Motor neuron (in vitro differentiated cells): ENCODE measurements at places on chromosomes 5 and 9.
A peak's percentile ranks its signal among the peaks of the same experiment; 100 is the strongest.

DNA sequence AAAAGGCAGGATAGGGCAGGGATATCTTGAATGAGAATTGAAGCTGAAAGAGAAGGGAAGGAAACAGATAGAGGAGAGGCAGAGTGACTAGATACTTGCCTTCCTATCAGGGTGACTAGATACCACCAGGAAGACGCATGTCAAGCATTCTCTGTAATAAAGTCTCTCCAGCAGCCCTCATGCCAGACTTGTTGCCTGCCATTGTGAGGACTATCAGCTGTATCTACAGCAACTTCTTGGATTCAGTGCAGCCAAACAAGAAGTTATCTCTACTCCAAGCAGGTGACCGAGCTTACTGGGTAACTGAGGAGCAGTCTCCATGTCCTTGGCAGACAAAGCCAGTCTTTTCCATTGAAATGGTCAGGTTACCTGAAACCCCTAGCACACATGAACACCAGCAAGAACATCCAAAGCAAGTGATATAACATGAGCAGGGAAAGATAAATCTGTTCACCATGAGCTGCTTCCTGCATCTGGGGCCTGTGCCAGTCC is 9.3 kb downstream of the SH3RF2 start:
- no peak for ATAC-seq

- ATAC-seq = no peak
These were observed 39.4 kb downstream of the ALG2 start for GRCh38 chr9:99182356-99182755.

GRCh38 chr9:108443741-108444140 is 412.0 kb downstream of the ACTL7B start:
- ATAC-seq = no peak

GRCh38 chr5:167731951-167732350 is 559.5 kb upstream of the WWC1 start:
- ATAC-seq = no peak

DNA sequence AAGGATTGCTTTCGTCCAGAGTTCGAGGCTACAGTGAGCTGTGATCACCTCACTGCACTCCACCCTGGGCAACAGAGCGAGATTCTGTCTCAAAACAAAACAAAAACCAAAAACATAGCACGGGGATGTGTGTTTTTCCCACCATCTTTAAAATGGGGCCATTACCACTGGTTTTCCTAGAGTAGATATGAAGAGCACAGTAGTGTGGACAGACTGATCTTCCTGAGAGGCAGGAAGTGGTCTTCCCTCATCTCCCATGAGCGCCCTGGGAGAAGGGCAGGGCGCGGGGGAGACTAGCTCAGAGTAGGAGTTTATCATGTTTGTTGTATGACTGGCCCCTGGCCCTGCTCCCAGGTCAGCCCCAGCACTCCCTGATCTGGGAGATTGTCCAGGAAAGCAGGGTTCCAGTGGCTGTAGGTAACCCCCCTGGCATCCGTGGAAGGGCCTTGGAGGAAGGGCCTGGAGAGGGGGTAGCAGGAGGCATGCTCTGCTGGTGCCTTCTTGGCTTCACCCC is 2.3 kb downstream of the SUSD3 start:
- ATAC-seq = no peak

- peak; percentile 82 for ATAC-seq
These were observed 130.0 kb downstream of the LHFPL2 start for GRCh38 chr5:78518365-78519197.

DNA sequence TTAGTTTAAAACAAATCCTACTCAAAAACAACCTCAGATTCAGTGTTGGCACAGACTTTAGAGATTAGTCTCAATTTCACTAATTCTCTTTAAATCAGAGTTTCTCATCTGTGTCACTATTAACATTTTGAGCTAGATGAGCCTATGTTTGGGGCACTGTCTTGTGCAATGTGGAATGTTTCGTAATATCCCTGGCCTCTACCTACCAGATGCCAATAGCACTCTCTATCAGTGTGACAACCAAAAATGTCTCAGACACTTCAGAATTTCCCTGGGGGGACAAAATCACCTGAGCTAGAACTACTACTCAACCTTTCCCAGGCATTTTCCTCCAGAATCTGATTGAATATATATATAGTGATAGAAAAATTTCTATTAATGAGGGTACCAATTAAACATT is 465.2 kb upstream of the RGMB start:
- ATAC-seq = no peak

- ATAC-seq = no peak
These were observed 109.5 kb downstream of the FOXD1 start for GRCh38 chr5:73339051-73339575.

- peak; percentile 29 for ATAC-seq
These were observed 14.3 kb downstream of the PDE8B start for GRCh38 chr5:77224672-77225355.

- no peak for ATAC-seq
These were observed 105.5 kb upstream of the CPEB4 start for GRCh38 chr5:173782671-173783101.

DNA sequence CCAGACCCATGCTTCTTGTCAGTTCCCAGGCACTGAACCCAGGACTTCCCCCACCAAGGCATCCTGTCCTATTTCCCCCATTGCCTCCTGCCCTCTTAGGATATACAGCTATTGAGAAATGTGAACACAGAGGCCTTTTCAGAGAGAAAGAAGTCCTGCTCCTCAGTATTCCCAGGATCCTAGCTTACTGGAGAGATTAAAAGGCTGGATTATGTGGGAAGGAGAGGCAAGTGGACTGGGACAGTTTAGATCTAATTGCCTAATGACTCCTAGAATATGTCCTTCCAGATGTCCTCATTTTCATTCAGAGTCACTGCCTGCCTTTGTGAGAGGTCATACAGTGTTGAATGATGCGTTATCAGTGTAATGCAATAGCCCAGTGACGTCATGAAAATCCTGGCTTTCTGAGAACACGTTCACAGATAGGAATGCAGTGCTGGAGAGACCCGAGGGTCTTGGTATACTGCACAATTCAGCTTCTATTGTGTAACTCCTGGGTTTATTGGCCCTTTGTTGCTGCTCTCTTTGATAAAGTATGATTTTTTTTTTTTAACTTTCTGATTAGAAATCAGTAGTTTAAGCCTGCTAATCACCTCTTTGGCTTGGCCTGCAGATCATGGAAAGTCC is 26.2 kb downstream of the WWC1 start:
- ATAC-seq = peak; percentile 90

GRCh38 chr5:96219580-96220281 is 213.3 kb downstream of the PCSK1 start:
- ATAC-seq = peak; percentile 37

GRCh38 chr5:106584268-106584667 is 1086.5 kb downstream of the EFNA5 start:
- no peak for ATAC-seq

GRCh38 chr5:116766470-116766947 is 191.9 kb upstream of the SEMA6A start:
- ATAC-seq = peak; percentile 98

DNA sequence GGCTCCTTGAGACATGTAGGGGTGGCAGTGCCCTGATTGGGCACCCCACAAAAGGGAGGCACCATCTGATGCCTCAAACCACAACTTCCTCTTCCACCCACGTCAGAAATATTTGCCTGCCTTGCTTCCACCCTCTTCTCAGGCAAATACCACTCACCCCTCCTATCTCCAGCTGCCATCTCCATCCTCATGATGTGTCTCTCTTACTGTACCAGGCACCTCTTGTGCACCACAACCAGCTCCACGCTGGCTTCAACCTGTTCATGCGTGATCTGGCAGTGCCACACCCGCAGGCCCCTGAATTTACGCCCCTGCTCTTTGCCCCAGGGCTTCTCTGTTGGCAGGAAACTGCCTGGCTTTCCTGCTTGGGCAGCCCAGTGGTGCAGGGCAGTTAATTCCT is 87.8 kb upstream of the HSPA9 start:
- ATAC-seq = no peak

DNA sequence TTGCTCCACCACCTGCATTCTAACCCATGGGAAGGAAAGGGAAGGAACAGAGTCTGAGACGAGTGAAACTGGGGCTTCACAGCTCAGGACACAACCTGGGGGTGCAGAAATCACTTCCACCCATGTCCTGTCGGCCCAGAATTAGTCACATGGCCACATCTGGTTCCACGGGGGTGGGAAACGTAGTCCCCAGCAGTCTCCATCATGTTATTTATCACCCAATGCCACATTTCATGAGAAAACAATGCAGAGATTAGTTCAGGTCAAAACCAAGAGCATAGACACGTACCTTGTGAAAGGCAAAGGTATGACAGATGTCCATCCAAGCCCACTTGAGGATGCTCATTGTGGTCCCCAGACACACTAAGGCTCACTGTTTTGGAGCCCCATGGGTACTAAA is 125.1 kb downstream of the MED10 start:
- no peak for ATAC-seq

GRCh38 chr5:113263545-113263944 is 171.2 kb downstream of the TSSK1B start:
- ATAC-seq = no peak

DNA sequence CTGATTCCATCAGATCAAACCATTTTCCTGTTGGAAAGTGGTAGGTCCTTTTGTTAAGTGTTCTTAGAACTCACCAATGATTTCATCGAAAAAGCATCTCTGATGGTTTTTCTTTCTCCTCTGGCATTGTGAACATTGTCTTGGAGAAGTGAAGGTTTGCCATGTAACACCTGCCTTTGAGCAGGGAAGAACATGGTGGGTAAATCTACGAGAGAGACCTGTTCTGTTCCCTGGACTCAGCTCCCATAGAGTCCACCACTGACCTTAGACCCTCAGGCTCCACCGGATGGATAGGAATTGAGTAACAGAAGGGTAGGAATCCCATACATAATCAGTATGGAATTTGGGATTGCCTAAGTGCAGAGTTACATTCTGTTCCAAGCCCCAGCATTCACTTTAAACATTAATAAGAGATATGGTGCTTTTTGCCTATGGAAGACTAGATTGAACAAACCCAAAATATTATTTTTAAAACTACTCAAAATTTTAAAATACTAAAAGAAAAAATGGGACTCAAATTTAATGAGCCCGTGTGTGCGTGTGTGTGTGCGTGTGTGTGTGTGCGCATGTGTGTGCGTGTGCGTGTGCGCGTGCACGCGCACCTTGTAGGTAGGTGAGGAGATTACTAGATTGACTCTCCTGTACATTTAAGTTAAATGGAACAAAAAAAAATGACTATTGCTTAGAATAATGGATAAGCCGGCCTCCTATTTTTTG is 92.0 kb downstream of the C9orf152 start:
- ATAC-seq = peak; percentile 54

- ATAC-seq = no peak
These were observed 187.9 kb upstream of the NFIL3 start for GRCh38 chr9:91611582-91611981.

DNA sequence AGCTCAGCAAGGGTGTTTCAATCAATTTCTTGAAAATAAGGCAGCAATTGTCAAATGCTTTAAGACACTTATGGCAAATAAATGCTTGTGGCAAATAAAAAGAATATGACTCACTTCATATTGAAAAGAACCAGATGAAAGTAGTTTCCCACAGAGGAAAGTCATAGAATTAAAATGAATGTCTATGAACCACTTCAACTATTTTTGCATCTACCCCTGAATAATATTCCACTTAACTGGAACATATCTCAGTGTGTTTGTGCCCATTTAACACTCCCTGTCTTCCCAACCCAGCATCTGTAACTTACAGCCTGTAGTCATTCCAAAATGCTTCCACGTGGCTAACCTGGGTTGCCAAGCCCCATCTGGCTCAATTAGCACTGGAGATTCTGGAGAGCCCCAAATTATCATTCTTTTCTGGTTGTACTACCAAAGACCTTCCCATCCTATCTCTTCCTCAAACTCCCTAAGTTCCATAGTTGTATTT is 84.7 kb downstream of the FEM1C start:
- ATAC-seq = no peak

- ATAC-seq = peak; percentile 7
These were observed 51.6 kb downstream of the AHRR start for GRCh38 chr5:372996-373709.

DNA sequence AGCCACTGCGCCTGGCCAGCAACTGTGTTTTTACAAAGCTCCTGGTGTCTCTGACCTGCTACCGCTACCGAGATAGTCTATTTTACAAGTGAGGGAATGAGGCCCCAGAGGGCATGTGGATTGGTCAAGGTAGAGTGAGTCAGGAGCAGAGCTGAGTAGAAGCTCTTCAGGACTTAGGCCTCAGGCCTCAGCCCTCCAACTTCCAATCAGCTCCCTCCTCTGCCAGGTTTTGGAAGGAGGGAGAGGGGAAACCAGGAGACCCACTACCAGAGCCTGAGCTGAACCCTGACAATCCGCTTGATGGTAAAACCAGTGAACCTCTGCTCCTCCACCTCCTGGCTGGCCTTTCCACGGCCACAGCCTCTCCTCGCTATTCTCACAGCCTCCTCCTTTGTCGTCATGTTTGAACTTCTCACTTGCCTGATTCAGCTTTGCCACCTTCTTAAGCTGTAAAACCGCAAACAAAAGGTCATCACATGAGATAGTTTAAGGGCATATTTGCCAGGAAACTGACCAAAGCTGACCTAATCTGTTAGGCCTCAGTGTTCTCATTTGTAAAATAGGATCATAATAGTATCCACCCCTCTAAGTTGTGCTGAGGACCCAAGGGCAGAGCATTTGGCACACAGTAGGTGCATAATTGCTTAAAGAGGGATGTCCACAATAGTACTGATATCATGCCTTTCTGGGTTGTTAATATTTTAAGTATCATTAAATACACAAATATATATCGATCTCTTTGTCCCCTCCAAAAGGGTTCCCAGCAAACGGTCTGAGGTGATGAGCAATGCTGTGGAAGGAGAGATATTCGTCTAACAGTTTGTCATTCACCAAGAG is 1.7 kb downstream of the TRAF1 start:
- ATAC-seq = no peak

GRCh38 chr5:150361301-150361700 is 3.8 kb downstream of the TCOF1 start:
- no peak for ATAC-seq

DNA sequence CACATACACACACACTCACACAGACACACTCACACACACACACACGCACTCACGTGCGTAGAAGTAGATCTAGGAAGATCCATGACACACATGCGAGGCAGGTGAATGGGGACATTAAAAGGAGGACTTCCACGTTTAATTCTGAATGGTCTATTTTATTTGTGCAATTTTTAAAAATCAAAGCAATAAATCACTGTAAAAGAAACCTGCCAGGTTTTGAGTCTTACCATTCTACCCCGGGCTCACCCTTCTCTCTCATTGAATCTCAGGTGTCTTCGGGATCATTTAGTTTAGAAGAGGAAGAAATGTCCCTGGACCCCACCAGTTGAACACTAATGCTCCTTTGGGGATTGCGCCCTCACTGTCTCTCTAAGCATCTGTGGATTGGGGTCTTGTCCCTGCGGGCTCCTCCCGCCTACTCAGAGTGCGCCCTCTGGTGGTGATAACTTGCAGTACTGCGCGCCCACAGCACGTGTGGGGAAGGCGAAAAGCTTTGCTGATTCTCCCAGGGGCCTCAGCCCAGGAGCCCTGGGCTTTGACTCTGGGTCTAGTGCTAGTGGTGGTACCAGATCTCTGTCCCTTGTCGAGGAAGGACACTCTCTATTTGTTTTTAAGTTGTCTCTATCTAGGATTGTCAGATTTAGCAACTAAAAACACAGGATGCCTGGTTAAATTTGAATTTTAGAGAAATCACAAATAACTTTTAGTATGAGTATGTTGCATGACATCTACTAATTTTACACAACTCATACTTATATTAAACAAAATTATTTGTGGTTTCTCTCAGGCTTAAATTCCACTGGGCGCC is 34.8 kb downstream of the BOD1 start:
- no peak for ATAC-seq

- ATAC-seq = peak; percentile 93
These were observed 84.5 kb downstream of the ACER2 start for GRCh38 chr9:19493174-19493811.
